ENCODE measurements at places on chromosomes 7 and 10.

- no peak for DNase-seq
Observed at GRCh38 chr7:129865925-129866201, 86.9 kb downstream of the UBE2H start.

DNA sequence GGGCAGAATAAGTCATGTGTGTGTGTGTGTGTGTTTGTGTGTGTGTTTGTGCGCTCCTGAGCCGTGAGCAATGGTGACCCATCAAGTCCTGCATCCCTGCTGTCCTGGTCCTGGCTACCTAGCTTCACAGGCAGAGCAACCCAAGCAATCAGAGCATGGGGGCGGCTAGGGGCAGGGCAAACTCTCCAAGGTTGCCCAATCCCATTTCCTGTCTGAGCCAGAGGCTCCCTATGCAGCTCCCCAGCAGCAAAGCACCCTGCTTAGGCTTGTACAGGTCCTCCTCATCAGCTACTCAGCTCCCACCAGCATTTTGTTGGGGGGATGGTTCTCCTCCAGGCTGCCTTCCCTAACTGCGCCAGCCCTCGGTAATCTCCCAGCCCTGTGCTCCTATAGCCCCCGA lies 31.1 kb upstream of the CRHR2 start:
- DNase-seq: no peak

DNA sequence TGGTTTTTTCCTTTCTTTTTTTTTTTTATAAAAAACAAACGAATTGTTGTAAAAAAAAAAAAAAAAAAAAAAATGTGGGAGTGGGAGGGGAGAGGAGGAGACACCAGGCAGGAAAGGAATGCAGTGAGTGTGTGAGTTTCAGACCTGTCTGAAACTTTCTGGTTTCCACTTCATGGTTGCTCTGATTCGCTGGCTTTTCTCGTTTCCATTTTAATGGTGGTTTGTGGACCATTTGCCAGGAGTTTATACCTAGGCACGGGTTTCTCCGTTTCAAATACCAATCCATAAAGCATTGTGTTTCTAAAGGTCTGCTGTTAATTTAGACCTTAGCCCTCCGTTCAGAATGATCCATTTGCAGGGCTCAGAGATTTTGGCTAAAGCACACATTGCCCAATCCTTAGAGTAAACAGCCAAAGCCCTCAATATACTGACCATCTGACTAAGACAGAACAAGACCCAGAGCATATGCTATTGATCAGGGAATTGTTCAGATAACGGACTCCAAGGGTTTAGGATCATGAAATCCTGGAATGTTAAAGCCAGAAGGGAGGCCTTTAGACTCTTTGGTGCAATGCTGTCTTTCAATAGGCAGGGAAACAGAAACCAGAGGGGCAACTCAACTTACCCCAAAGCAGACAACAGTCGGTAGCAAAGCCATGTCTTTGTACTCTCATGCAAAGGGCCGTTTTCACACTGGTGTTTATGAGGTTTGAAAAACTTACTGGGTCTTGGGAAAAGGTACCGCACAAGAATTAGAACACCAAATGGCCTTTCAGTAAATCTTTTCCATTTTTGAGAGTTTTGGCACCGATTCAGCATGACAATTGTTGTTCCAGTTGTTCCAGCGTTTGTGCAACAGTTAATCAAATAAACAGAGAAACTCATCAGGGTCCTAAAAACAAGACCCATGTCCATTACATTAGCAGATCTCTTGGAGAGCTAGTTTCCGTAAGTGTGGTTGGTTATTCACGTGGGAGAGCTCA lies 94.3 kb upstream of the AGBL3 start:
- no peak for DNase-seq

- no peak for DNase-seq
Observed at GRCh38 chr7:40223451-40224127, 88.8 kb downstream of the SUGCT start.

- DNase-seq: peak; percentile 63
Observed at GRCh38 chr7:123797673-123798531, 47.1 kb upstream of the HYAL4 start.

DNA sequence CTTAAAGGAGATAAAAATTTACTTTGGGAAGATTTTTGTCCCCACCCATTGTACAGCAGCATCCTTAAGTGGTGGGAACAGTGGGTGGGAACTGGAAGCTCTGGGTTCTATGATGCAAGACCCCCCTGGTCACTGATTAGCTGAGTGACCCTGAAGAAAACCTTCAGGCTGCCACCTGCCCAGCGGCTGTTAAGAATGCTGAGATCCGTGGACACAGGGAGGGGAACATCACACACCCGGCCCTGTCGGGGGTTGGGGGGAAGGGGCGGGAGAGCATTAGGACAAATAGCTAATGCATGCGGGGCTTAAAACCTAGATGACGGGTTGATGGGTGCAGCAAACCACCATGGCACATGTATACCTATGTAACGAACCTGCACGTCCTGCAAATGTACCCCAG lies 14.5 kb downstream of the CARD11 start:
- no peak for DNase-seq

DNA sequence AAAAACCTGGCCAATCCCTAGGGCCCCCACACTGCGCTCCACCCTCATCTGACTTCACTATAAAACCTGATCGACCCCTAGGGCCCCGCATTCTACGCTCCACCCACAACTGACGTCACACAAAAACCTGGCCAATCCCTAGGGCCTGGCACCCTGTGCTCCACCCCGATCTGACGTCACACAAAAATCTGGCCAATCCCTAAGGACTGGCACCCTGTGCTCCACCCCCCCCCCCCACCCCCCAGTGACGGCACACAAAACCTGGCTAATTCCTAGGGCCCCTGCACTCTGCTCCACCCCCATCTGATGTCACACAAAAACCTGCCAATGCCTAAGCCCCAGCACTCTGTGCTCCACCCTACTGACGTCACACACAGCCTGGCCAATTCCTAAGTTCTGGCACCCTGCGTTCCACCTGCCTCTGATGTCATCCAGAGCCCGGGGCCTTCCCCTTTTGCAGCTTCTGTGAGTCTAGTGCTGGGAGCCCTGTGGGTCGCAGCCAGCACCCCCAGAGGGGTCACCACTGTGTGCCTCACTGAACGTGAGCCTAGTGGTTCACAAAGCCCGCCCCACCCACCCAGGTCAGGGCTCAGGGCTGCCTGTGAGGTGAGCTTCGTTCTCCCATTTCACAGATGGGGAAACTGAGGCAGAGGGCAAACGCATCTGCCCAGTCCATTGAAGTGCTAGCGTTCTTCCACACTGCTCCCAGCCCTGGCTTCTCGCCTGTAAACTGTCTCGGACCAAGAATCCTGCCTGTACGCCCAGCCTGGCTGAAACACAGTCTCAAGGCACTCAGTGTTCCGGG lies 40.6 kb downstream of the MICALL2 start:
- peak; percentile 89 for DNase-seq

DNA sequence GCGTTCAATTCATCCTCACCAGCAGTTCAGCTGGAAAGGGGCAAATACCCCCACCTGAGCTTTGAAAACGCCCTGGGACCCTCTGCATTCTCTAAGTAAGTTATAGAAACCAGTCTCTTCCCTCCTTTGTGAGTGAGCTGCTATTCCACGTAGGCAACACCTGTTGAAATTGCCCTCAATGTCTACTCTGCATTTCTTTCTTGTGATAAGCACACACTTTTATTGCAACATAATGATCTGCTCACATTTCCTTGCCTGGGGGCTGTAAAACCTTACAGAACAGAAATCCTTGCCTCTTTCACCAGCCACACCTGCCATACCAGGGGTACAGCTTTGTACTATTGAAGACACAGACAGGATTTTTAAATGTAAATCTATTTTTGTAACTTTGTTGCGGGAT lies 155.8 kb upstream of the LANCL2 start:
- DNase-seq: no peak

DNA sequence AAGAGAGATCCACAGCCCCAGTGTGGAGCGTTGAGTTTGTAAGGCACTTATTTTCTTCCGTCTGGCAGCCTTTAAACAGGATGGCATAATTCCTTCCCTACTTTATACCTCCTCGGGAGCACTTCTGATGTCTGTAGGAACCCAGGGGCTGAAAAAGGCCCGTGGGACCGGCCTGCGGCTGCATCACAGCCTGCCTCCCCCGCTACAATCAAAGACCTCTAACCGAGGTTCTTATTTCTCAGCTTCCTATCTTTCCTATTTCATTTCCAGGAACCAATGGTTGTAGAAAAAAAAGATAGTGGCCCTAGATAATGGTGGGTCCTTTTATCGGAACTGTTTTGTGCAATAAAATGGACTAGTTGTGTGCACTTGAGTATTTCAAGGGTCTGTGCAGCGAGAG lies 4.1 kb upstream of the CTBP2 start:
- no peak for DNase-seq

DNA sequence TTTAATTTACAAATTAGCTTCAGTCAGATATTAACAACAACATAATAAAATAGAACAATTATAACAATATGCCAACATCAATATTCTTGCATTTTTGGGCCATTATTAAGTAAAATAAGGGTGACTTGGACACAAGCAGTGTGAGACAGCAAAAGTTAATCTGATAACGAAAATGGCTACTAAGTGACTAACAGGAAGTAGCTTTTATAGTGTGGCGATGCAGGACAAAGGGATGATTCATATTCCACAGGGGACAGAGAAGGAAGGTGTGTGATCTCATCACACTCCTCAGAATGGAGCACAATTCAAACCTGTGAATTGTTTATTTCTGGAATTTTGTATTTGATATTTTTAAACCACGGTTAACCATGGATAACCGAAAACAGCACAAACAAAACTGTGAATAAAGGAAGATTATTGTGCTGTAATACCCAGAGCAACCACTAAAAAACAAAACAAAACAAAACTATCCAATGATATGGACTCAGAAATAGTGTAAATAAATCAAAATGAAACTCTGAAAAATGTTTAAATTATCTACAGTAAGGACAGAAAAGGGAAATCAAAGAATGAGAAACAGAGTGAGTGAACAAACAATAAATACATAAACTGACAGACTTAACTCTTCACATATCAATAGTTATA lies 66.9 kb upstream of the TFEC start:
- no peak for DNase-seq

GRCh38 chr10:11387044-11387443 lies 224.4 kb downstream of the USP6NL start:
- DNase-seq: no peak

- DNase-seq: no peak
Observed at GRCh38 chr10:52586710-52587109, 185.9 kb downstream of the MBL2 start.

DNA sequence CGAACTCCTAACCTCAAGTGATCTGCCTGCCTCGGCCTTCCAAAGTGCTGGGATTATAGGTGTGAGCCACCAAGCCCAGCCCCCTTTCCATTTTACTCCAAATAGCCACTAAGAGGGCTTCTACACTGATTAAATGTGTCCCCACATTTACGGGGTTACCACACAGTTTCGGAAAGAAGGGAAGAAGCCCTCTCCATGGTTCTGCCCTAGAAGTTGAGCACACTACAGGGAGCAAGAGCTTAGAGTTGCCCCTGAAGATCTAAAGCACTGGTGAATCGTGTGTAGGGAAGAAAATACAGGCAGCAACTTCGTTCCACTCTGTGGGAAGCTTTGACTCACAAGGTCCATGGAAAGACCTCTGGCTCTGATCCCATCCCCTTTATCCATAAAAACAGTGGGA lies 133.0 kb upstream of the PRKCQ start:
- DNase-seq: no peak

GRCh38 chr7:28203508-28204240 lies 23.1 kb upstream of the JAZF1 start:
- no peak for DNase-seq

DNA sequence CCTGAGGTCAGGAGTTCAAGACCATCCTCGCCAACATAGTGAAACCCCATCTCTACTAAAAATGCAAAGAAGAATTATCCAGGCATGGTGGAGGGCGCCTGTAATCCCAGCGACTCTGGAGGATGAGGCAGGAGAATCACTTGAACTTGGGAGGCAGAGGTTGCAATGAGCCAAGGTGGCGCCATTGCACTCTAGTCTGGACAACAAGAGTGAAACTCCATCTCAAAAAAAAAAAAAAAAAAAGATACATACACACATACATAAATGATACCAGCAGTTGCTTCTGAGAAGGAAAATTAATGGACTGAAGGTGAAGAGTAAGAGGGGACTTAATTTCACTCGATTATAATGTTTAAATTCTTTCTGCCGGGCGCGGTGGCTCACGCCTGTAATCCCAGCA lies 40.2 kb upstream of the PAX2 start:
- DNase-seq: peak; percentile 17

DNA sequence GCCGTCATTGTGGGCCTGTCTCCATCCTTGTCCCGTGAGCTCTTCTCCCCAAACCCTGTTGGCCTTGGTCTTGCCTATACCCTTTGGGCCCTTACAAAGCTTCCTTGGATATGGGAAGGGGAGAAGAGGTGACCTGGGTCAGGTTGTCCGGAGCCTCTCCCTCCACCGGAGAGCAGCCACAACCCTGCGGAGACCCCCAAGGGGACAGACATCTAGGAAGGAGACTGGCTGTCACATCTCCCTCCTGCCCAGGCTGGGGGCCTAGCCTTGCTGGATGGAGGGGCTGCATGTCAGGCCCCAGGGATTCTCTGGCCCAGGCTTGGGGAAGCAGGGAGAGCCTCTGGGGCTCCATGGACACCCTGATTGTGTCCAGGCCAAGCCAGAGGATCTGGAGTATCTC lies 11.8 kb downstream of the NACAD start:
- no peak for DNase-seq

- peak; percentile 56 for DNase-seq
Observed at GRCh38 chr7:120833546-120833945, 24.4 kb downstream of the TSPAN12 start.

DNA sequence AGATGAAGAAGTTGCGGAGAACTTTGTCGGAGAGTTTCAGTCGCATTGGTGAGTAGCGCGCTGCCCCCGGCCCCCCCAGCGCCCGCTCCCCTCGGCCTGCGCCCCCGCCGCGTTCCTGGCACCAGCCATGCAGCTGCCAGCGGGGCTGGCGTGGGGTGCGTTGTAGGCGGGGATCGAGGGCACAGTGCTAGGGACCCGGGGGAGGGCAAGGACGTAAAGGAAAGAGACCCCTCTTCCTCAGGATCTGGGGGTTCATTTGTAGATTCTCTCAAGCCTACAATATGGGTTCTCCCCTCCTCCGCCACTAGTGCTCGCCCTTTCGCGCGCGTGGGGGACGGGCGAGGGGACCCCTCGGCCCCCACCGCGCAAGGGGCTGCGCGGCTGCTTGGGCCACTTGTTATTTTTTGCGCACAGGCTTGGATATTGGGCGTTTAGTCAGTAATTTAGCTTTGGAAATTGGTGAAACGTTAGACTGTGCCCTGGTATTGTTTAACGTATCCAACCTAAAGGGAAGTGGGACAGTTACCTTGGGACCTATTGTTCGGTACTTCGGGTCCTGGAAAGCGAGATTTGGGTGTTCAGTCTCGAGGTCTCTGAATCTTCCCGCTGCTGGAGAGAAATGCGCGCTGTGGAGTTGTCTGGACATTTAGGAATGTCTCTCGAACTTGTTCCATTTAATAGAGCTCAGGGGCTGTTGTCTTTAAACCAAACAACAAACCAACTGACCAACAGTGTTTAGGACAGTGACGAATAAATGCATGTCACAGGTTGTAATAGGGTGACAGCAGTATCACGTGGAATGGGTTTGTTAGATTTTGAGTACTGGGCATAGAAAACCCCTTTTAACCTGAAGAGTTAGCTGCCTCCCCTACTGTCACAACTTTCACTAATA lies 796 bp downstream of the CDK14 start:
- DNase-seq: peak; percentile 70

Data from NAMALWA (cell line).